ENCODE measurements at places on chromosomes 12 and 14.

GRCh38 chr12:99261256-99261655 is 386.3 kb upstream of the GARIN6 start:
- no peak for DNase-seq

DNA sequence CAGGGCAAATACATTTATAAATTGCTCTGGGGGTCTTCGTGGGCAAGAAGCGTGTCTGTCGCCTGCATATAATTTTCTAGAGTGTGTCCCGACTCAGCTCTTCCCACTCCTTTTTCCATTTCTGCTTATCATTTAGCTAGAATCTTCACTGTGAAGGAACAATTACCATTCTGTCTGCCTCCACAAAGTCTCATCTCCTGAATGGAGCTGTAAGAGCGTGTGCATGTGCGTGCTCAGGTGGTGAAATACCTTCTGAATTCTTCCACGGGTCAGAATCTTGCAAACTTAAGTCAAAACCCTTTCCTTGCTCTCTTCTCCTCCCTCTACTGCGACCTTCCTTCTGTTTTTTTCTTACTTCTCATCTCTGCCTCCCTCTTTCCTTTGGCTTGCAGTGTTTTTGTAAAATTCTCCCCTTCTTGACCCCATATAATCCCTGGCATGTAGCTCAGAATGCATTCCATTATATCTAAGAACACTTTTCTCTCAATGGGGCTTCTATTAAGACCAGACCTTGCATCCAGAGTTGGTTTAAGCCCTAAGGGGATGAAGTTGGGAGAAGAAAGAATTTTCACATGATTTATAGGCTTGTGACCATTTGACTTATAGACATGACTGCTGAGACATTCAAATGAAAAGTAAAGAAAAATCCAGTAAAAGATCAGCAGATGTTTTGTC is 25.0 kb upstream of the GSG1 start:
- no peak for DNase-seq

DNA sequence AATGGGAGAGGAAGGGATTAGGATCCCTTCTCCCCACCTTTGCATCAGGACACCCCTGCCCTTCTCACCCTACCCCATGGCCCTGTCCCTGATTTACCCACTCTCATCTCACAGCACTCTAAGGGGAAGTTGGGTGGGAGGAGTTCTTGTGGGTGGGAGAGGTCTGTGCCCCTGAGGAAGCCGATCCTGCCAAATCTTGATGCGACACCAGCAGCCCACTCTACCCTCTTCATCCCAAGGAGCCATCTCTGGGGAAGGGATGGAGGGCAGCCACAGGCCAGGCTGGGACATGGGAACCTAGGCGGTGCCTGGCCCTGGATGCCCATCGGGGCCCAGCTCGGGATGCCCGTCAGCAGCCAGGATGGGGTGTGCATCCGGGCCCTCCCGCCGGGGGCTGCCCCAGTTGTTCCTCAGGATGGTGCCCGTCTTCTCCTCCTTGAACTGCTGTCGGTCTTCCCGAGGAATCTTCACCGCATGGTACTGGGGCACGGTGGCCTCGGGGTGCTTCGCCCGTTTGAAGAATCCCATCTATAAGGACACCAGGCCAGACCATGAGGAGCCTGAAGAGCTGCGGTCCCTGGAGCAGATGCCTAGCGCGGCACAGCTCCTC is 22.8 kb downstream of the ITGA7 start:
- DNase-seq: no peak

DNA sequence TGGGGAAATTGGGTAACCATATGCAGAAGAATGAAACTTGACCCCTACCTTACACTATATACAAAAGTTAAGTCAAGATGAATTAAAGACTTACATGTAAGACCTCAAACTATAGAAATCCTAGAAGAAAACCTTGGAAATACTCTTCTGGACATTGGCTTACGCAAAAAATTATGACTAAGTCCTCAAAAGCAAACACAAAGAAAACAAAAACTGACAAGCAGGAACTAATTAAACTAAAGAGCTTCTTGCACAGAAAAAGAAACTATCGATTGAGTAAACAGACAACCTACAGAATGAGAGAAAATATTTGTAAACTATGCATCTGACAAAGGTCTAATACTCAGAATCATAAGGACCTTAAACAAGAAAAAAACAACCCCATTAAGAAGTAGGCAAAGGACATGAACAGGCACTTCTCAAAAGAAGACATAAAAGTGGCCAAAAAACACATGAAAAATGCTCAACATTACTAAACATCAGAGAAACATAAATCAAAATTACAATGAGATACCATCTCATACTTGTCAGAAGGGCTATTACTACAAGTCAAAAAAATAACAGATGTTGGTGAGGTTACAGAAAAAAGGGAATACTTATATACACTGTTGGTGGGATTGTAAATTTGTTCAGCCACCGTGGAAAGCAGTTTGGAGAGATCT is 37.0 kb upstream of the CFAP54 start:
- no peak for DNase-seq

GRCh38 chr14:20429801-20430669 is 5.9 kb downstream of the KLHL33 start:
- no peak for DNase-seq

DNA sequence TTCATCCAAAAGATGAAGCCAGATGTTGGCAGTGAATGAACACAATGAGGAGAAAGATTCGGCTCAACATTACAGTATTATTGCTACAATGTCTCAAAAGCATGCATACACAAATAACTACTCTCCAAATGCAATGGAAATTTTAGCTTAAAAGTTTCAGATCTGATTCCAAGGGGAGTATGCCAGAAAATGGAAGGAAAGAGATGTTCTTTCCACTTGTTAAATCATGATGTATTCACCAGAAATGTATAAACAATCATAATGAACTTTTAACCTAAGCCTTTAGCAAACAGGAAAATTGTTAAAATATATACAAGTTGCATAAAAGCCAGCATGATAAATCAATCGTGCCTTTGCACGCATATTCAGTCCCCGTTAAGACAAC is 62.1 kb downstream of the SH2B3 start:
- DNase-seq: no peak

- DNase-seq: no peak
Measured at GRCh38 chr12:109500406-109501185, 23.2 kb downstream of the UBE3B start.

DNA sequence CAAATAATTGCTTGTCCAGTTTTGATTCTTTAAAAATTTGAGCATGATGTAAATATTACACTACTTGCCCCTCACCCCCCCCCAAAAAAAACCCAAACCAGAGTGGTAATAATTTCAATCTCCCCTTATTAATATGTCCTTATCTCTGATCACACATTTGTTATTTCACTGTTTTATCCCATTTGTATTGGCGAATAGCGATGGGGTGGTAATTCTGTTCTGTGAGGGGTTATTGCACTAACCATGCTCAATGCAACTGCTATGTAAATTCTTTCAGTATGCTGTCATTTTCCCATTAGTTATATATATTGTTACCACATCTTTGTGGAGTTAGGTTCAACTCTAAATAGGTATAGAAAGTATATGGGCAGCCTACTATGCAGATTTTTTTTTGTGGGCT is 1.1 kb downstream of the RIMKLB start:
- DNase-seq: no peak

DNA sequence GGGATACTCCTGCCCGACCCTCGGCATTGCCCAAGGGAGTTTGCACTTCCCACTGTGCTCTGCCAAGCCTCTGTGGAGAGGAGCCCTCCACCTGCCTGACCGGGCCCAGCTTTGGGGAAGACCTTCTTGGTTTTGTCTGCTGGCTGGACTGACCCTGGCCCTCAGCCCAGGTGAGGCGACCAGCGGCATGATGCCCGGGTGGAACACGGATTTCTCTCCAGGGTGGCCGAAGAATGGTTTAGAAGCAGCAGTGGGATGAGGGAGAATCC is 15.6 kb downstream of the ZBTB42 start:
- DNase-seq: no peak

GRCh38 chr14:26593357-26593756 is 4.5 kb downstream of the NOVA1 start:
- no peak for DNase-seq

Data from A549 (cell line).